ENCODE measurements at places on chromosomes 5 and 9. TPM values are rescaled to one million over a fixed set of nuclear protein-coding genes. Genes with fewer than 3 reads are reported as not detected.

DNA sequence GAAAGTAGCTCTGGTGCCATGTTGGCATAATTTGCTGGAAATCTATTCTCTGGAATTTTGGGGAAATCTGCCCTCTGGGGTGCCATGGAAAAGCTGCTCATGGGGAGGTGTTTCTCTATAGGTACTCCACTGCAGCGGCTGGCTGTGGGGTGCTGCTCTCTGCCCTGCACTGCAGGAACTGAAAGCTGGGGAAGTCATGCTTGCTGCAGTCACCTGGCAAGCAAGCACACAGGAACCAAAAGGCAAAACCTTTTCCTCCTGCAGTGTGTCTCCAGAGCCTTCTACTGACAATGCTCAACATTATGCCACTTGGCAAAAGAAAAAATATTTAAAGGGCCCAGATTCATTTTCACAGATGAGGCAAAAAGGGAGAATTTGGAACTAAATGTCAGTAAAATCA lies 25.8 kb upstream of the CARNMT1 start:
- no peak overlapping the region for H3K4me3 ChIP-seq
- no peaks in the 10 kb centered on the region for H3K4me1 ChIP-seq
- H3K27me3 ChIP-seq = no peaks in the 10 kb centered on the region
- no peak for DNase-seq
- no peaks in the 10 kb centered on the region for H3K36me3 ChIP-seq

DNA sequence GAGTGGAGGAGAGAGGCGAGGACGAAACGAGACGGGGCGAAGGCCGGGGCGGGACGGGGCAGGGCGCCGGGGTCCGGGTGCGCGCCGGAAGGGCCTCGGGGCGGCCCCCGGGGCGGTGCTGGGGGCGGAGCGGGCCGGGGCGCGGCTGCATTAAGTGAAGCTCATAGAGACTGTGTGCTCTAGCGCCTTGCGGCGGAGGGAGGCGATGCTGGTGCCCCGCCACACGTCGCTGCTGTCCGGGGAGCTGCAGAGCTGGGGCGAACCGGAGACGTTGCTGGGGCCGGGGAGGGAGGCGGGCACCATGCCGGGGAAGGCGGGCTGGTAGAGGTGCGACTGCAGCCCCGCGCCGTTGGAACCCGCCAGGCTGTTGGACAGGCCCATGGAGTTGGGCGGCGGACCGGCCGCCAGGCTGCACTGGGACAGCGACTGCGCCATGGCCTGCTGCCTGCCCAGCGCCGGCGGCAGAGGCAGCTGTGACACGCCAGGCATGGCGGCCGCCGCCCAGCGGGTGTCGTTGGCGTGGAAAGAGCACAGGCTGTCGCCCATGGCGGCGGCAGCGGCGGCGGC lies 8.3 kb downstream of the OTP start:
- H3K27ac ChIP-seq = no peak overlapping the region
- no peaks in the 10 kb centered on the region for H3K36me3 ChIP-seq
- peak overlapping the region; percentile 53 for H3K4me3 ChIP-seq
- DNase-seq = peak; percentile 56
- H3K27me3 ChIP-seq = peaks cover 98% of the 10 kb centered on the region

DNA sequence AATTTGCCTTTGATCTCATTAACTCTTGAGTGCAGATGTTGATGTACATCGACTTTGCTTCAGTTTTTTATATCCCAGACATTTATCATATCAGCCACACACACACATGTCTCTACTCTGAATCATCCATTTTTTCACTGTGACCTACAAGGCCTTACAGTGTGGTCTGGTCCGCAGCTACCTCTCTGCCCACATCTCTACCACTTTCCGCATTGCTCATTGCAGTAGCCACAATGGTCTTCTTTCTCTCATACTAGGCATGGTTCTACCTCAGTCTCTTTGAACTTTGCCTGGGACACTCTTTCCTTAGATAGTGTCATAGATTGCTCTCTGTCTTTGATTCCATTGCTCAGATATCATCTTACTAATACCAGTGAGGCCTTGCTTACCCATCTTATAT lies 87.9 kb upstream of the FSD1L start:
- H3K36me3 ChIP-seq = peaks cover 44% of the 10 kb centered on the region
- H3K4me3 ChIP-seq = no peak overlapping the region

GRCh38 chr5:84869675-84870074 lies 485.0 kb upstream of the EDIL3 start:
- H3K27me3 ChIP-seq = no peaks in the 10 kb centered on the region
- H3K27ac ChIP-seq = no peak overlapping the region
- H3K36me3 ChIP-seq = no peaks in the 10 kb centered on the region
- H3K4me1 ChIP-seq = no peaks in the 10 kb centered on the region

DNA sequence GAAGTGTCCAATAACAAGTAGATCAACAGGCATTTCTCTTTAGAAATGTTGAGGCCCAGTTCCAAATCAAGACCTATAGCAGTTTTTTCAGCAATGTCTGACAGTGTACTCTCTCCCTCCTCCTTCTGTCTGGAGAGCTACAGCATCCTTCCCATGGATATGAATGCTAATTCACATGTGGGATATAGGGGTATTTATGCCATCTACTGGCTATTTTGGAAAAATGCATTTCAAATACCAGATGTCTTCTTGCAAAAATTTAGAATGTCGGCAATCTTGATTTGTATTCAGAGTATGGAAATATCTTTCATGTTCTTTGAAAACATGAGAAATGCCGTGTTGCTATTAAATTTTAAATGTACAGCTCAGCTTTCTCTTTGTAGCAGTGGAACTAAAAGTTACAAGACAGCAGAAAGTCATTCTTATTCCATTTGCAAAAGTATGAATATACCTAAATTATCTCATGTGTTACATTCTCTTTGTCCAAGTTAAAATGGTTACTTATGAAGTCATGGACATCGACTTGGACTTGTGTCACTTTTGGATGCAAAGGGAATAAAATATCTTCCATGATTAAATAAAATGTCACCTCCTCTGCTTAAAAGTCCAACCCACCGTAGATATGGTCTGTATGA lies 647.8 kb downstream of the TAF11L14 start:
- no peak overlapping the region for H3K27ac ChIP-seq
- DNase-seq = no peak
- H3K36me3 ChIP-seq = no peaks in the 10 kb centered on the region
- no peaks in the 10 kb centered on the region for H3K27me3 ChIP-seq
- no peak overlapping the region for H3K4me3 ChIP-seq

DNA sequence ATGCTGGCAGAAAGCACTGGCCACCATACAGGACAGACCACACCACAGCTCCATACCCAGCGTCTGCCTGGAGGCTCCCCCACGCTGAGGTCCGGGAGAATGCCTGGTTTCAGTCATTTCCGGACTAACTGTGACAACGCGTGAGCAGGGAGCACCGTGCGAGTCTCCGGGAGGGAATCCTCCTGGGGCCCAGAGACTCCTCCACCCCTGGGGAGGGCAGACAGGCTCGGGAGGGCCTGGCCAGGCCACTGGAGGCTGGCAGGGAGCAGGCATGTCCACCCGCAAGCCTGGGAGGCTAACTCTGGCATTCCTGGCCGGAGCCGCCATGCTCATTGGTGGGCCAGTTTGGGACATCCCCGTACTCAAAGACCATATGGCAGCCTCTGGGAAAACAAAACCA lies 6.5 kb downstream of the BRD3OS start:
- no peak overlapping the region for H3K27ac ChIP-seq
- H3K27me3 ChIP-seq = no peaks in the 10 kb centered on the region
- peaks cover under 1% of the 10 kb centered on the region for H3K4me1 ChIP-seq
- no peak overlapping the region for H3K4me3 ChIP-seq

- no peaks in the 10 kb centered on the region for H3K4me1 ChIP-seq
- DNase-seq = no peak
- no peak overlapping the region for H3K27ac ChIP-seq
- no peaks in the 10 kb centered on the region for H3K36me3 ChIP-seq
- no peak overlapping the region for H3K4me3 ChIP-seq
- no peaks in the 10 kb centered on the region for H3K27me3 ChIP-seq
Observed at GRCh38 chr5:57710126-57710525, 227.5 kb upstream of the ACTBL2 start.

The PCDHB6 gene
- total RNA-seq = 0.41 TPM

The RAD1 gene
- 25.6 TPM for total RNA-seq

The CBY3 gene
- not detected for total RNA-seq

The NMUR2 gene
- not detected for total RNA-seq

The KIAA1958 gene
- 14.1 TPM for total RNA-seq
